ENCODE measurements at places on chromosomes 6 and 20.

GRCh38 chr6:151757506-151757955 is 50.0 kb upstream of the ESR1 start:
- peak; percentile 14 for DNase-seq

DNA sequence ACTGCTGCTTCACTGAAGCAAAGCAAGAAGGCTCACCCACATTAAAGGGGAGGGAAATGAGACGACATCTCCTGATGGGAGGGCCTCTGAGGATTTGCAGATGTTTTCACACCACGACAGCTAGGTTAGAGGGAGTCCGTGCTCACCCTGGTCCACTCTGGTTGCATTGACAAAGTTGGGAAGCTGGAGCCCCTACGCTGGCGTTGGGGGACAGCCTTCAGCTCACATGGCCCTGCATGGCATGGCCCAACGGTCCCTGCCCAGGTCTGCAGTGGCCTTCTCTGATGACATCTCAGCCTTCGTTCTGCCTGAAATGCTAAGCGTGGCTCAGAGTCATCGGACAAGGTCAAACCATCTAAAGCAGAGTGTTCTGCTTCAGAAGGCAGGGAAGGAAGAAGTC is 3.8 kb upstream of the NAPB start:
- DNase-seq, result no peak

GRCh38 chr20:38450412-38450975 is 15.4 kb upstream of the SNHG17 start:
- DNase-seq, result no peak

- DNase-seq, result no peak
Observed at GRCh38 chr6:166364456-166364855, 18.3 kb downstream of the MPC1 start.

GRCh38 chr6:20318851-20319387 is 82.8 kb upstream of the E2F3 start:
- DNase-seq, result no peak

DNA sequence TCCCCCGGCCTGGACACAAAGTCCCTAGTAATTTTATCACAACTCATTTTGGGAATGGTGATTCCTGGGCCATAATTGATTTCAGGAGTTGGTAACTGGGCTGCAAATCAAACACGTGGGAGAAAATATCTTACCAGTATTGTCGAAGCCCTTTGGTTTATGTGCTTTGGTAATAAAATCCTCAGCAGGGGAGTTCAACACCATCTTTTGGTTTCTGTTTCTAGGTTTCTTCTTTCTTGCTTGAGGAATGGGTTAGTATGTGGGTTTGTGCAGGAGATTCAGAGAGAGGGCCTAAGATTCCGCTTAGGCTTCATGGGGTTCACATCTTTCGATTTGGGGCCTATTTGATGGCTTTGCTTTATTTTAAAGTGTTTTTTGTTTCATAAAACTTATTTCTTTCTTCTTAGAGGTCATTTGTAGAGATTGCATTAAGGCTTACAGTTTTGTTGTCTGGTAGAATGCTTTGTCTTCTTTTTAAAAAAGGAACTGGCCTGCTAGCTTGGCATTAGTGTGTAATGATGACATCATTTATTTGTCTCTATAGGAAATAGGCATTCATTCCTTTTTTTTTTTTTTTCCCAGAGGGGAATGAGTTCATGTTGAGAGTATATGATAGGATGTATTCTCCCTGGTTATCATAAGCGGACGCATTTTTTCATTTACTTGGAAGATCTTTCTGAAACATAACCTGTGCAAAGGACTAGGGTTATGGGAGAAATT is 45.8 kb downstream of the CYP24A1 start:
- DNase-seq, result no peak

GRCh38 chr6:56864171-56864616 is 90.7 kb upstream of the BEND6 start:
- DNase-seq, result no peak

GRCh38 chr6:136335736-136336363 is 46.2 kb upstream of the BCLAF1 start:
- DNase-seq, result no peak

DNA sequence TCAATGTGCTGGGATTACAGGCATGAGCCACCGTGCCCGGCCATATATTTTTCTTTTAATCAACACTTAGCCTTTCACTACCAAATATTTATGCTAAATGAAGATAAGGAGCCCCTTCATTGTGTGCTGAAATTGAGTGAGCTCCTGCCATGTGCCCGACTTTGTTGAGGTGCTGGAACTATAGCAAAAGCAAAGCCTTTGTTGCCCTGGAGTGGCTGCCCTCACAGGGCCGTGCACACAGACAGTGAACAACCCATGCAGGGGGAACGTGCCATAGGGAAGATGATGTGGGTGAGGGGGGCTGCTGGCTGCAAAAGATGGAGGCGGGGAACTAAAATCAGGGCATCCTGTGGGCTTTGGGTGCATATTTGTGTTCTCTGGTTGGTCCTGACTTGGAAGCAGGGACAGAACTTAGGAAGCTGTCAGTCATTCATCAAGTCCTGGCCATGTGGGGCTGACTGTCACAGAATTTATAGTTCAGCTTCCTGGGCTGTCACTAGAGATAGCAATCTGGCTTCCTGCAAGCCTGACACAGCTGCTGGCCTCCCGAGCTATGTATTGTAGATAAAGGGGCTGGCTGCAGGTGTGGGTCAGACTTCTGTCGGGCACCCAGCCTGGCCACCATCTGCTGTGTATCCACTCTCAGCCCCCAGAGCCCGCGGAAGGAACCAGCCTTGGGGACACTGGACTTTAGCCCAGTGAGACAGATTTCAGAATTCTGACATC is 56.8 kb upstream of the MPC1 start:
- no peak for DNase-seq

- DNase-seq, result no peak
Observed at GRCh38 chr6:71349976-71350615, 61.5 kb downstream of the OGFRL1 start.

DNA sequence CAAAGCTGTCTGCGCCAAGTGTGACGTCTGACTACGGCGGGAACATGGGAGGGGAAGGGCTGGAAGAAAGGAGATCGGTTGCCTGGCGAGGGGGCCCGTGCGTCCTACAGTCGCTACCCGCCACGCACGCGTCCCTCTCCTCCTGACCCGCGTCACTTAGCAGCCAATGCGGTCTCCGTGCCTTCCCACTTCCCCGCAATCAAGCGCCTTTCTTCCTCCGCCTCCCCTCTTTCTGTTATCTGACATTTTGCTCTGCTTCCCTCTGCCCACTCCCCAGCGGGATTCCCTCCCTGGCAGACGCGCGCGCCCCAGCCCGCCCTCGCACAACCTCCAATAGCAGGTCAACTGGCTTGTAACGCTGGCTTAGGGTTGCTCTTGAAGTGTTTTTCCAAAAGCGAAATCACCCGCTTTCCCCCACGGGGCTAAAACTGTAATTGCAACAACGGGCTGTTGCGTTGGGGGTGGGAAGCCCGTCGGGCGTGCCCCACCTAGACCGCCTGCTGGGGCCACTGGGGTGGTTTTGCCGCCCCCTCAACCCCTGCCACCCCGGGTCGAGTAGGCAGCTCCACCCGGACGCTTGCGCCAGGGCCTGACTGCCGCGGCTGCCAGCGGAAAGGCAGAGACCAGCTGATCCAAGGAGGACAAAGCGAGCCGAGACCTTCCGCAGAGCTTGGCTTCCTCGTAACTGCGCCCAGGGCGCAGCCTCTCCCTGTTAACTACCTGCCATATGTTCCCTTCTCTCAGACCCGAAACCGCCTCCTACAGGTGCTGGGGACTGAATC is 6.2 kb upstream of the SOX4 start:
- peak; percentile 39 for DNase-seq

DNA sequence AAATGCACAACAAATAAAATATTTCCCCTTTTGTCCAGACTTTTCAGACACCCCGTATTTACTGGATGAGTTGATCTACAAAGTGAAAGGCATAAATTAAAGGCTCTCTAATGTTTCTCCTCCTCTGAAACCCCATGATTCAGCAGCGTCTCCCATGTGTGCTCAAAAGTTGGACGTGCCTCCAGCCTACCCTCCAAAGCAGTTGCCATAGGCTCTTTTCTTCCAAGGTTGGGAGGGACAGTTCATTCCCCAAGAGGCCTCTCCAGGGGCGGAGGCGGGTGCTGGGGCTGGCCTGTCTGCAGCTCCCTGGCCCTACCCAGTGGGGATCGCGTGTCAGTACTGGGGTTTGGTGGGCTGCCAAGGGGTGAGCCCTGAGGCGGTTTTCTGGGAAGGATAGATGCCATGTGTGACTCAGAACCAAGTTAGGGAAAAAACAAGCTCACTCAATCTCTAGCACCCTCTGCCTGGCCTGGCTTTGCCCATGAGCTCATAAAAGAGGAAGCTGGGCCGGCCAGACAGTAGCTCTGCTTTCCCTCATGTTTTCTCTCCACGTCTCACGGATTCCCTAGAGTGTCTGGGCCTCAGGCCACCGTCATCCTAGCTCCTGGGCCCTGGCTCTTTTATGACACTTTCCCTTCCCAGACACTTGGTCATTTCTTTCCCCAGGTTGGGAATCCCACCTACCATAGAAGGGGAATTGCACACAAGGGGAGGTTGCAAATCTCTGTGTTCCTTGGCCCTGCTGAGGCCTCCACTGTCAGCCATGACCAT is 8.0 kb upstream of the IER3 start:
- DNase-seq, result no peak

- no peak for DNase-seq
Observed at GRCh38 chr20:34549291-34549928, 9.1 kb upstream of the MAP1LC3A start.

- no peak for DNase-seq
Observed at GRCh38 chr6:90596967-90597539, 10.2 kb upstream of the MAP3K7 start.

DNA sequence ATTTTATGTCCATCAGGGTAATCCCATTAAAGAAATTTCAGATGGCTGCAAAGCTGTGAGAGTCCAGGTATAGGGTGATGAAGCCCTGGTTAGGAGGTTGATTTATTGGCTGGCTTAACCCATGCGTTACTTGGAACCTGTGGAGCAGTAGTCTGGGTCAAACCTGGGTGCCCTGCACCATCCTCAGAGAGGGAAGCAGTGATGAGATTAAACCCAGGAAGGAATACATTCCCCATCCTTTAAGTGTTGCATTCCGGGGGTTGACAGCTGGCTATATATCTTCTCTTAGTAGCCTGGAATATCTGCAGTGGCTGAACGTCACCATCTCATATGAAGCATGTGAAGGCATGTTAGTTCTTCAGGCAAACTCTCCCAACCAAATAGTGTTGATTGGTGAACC is 44.9 kb upstream of the JAG1 start:
- no peak for DNase-seq

DNA sequence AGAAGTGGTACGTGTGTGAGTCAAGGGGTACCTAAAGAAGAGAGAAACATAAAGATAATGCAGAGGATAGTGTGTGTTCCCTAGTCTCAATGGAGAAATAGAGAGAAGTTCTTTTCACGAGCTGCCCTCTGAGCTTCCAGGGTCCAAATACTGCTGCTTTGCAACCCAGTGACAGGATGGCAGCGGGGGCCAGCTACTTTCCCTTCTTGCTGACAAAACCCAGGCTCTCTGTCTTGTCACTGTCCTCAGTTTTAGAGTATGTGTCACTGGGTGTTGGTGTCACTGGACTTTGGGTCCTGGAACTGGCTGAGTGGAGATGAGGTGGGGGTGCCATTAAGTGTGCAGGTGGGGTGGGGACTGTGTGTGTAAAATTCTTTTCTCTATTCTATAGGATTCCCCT is 265.6 kb downstream of the CDC5L start:
- DNase-seq, result no peak

DNA sequence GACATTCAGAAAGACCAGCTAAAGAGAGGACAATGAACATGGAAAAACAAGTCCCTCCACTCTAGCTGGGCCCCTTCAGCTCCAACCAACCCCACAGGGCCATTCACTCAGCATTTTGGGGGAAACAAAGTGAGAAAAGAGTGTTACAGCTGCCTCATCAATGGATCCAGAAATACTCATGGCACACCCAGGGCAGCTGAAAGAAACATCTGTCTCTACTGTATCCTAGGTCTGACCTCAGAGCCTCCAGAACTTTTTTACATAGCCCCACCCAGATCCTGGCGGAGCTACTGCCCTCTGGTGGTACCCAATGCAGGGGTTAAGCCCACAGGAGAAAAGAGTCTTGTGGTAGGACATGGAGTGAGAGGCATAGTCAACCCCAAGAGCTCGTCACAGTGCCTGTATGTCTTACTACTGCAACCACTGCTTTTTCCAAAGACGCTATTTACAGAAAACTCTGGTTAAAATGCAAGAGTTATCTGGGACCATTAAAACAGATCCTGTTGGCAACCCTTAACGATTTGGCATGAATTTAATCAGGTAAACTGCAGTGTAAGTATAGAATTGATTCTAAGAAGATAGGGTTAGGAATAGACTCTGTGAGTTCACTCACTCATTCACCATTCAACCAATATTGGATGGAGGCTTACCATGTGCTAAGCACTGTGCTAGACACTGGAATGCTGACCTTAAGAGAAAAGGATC is 37.4 kb upstream of the FAM83C start:
- DNase-seq, result no peak

DNA sequence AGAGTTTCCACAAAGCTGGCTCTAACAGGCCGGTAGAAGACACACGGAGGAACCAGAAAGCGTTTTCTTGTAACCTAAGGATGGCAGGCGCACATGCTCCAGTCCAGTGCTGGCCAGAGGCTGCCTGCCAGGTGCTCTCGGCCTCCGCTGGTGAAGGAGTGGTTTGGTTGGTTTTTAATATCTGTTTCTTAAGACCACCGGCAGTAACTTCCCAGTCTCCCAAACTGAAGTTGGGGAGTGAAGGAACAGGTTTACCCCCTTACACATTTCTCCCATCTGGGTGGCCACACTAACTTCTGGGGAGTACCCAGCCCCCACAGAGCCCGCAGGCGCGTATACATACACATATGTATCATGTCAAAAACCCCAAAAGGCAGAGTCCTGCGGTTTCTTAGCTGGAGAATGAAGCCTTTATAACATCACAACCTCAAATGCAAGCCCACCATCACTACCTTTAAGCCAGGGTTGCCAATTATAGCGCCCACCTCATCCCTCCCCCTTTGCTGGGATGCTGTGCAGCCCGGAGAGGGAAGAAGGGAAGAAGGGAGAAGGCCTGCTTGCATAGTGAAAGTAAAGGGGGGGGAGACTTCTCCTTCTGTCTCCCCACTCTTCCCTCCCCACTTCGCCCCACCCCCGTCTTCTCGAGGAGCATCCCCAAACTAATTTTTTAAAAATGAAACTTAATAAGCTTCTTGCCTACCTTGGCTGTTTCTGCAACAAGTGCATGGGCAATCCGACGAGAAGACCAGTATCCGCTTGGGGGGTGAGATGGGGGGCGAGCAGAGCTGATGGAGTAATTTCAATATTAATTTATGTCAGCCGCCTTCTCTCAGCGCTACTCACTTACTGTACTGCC is 1.0 kb downstream of the TRERF1 start:
- no peak for DNase-seq

GRCh38 chr6:35566794-35567193 is 54.1 kb upstream of the TULP1 start:
- no peak for DNase-seq

- peak; percentile 1 for DNase-seq
Observed at GRCh38 chr20:11401988-11402387, 515.7 kb upstream of the BTBD3 start.

Data from GM12892 (cell line).